ENCODE measurements at places on chromosomes 1 and 21.

GRCh38 chr1:178311164-178311563 lies 185.6 kb downstream of the CLEC20A start:
- DNase-seq: no peak

DNA sequence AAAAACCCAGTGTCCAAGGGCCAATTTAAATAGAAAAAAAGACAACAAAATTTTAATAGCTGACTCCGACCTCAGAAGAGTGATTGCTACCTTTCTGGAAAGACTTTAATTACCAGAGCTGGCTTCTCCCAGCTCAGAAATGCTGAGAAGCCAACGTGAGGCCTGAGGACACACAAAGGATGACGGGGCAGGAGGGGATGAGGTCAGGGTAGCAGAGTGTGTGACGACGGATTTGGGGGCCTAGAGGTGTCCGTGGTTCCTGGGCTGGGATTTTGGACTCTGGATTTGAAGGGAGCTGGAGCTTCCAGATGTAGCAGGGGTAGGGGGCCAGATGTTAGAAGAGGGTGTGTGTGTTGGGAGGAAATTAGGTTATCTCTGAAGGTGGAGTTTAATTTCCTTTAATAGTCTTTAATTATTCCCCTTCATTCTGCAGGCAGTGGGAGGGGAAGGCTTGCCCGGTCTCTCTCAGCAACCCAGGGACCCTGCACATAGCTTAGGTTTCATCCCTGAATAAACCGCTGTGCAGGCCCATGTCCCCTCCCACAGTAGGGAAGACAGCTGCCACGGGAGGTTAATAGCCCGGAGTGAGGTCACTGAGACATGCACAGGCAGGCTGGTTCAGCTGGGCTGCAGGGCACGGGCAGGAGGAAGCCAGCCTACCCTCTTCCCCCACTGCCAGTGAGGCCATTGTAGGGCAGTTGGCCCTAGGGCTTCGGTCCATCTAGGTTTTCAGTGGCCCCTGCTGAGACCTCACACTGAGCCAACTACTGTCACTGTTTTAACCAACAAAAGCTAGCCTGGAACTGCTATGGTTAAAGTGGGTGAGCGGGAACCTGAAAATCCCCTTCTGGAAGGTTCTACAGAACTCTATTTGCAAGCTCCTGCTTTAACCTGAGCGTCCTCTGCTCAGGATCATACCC lies 3.8 kb upstream of the PADI3 start:
- no peak for DNase-seq

DNA sequence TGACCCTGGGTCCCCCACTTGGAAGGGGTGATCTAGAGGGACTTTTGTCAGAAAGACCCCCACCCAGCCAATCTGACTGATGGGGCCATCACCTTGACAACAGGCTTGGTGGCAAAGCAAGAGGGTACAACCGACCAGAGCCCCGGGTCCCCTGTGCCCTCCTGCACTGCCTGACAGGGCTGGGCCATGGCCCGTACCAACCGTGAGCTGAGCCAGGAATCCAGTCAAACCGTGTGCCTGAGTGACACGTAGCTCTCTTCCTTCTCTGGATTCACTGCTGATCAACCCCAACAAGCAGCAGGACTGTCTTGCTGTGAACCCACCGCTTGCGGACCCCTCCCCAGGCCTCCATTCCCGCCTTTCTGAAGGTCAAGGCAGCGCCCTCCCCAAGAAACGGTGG lies 27.0 kb downstream of the PDE9A start:
- no peak for DNase-seq

- no peak for DNase-seq
Observed at GRCh38 chr1:2345297-2346075, 45.9 kb downstream of the MORN1 start.

- no peak for DNase-seq
Observed at GRCh38 chr1:156664046-156664766, 13.0 kb downstream of the NES start.

DNA sequence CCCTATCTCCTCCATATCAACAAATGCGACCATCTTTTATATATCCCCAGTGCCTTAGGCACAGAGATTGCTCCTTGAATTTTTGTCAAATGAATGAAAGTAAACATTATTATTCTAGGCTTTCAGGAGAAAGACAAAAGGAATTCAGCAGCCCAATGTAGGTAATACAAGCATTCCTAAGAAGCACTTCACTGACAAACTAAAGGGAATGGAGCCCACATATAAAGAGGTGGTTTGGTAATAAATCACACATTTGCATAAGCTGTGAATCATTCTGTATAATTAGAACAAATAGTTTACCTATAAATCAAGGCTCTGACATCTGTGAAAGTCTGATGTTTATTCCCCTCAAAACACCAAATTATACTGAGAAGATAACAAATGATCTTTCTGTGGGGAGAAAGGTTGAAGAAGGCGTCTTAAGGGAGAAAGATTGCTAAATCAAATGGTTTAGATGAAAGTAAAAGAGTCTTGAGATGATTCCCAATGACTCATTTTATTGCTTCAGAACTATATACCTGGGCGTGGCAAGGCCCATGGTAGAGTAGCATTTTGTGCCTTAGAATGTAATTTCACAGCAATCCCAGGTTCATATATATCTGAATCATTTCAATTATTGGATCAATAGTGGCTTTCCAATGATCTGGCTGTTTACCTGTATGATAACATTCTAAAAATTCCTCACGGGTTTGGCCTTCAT lies 558.1 kb downstream of the AGBL4 start:
- DNase-seq: no peak

- DNase-seq: no peak
Observed at GRCh38 chr1:241045659-241046058, 311.3 kb downstream of the RGS7 start.

- no peak for DNase-seq
Observed at GRCh38 chr1:33743221-33743998, 120.5 kb upstream of the HMGB4 start.

GRCh38 chr1:185601189-185601588 lies 133.0 kb upstream of the HMCN1 start:
- DNase-seq: no peak

- no peak for DNase-seq
Observed at GRCh38 chr1:185603158-185603557, 131.0 kb upstream of the HMCN1 start.

DNA sequence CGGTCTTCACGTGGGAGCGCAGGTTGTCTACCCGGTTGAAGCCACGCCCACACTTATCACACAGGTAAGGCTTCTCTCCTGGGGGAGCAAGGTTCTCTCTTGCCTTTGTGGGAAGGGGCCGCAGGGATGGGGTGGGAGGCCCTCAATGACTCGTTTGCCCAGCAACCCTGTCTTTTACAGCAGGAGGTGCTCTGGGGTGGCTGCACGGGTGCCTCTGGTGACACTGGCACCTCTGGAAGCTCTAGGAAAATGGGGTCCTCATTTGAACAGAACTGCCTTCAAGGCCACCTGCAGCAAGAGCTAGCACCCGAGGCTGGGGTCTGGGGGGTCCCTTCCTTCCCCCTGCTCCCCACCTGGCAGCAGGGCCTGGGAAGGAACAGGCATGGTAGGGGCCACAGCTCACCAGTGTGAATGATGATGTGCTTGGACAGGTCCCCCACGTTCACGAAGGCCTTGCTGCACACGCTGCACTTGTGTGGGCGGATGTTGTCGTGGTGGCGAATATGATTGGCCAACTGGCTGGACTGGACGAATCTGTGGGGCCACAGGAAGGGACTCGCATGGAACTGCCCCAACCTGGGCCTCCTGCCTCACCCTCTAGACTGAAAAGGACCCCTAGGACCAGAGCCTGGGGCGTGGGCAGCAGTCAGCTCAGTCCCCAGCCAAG lies 33.1 kb downstream of the ZBTB17 start:
- no peak for DNase-seq

DNA sequence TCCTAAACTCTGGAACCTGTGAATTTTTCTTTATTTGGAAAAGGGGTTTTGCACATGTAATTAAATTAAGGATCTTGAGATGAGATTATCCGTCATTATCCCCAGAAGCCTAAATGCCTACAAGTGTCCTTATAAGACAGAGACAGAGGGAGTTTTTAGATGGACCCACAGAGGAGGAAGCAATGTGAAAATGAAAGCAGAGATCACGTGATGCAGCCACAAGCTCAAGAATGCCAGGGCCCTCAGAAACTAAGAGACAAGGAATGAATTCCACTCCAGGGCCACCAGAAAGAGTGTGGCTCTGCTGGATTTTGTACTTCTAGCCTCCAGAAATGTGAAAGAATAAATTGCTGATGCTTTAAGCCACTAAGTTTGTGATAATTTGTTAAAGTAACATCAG lies 183.6 kb upstream of the UBE2U start:
- DNase-seq: peak; percentile 30

- no peak for DNase-seq
Observed at GRCh38 chr21:40373761-40374160, 473.2 kb downstream of the DSCAM start.

- DNase-seq: no peak
Observed at GRCh38 chr1:88961647-88962275, 30.7 kb downstream of the KYAT3 start.

GRCh38 chr1:210373878-210374599 lies 45.3 kb downstream of the HHAT start:
- peak; percentile 72 for DNase-seq

GRCh38 chr1:25562928-25563283 lies 19.5 kb downstream of the LDLRAP1 start:
- no peak for DNase-seq

DNA sequence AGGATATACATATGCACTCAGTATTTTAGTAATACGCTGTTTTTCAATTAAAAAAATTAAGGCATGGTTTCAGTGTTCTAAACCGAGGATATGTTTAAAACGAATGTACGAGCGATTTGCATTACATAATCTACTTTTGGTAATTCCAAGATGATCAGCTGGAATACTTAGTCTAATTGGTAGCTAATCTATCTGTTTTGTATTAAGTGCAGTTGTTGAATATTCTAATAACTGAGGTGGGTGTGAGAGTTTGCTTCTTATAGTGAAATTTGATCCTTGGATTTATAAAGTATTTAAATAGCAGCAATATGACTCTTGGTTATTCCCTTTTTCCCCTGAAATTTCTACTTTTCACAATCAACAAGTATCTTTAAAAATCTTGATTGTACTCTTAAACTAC lies 1.3 kb downstream of the RNF2 start:
- DNase-seq: no peak

DNA sequence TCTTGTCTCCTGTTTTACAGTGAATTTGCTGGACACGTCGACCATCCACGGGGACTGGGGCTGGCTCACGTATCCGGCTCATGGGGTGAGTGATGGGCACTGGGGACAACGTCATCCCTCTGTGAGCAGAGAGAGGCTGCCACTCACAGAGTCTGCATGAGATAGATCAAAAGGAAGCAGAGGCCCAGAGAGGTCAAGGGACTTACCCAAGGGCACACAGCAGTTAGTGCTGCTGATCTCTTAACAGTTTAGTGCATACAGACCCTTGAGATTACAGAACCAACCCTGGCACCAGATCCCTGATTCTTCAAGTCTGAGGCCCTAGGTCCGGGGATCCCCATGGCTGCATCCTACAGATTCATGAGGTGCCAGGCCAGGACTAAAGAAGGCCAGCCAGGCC lies 6.0 kb downstream of the EPHA8 start:
- no peak for DNase-seq

GRCh38 chr1:93124556-93125355 lies 45.7 kb downstream of the MTF2 start:
- no peak for DNase-seq

All from GM04504 (cell line).